ENCODE measurements at places on chromosomes 3 and 15. TPM values are rescaled to one million over a fixed set of nuclear protein-coding genes. Genes with fewer than 3 reads are reported as not detected.

Gene ATP2B2
- not detected for total RNA-seq

Gene TBC1D5
- total RNA-seq: 51.6 TPM

Gene GOLGA6L10
- 0.32 TPM for total RNA-seq

Gene AHSG
- total RNA-seq: not detected

Gene KNL1
- total RNA-seq: 51.7 TPM

Gene GPX1
- total RNA-seq: 123 TPM

Gene SNX22
- total RNA-seq: 0.36 TPM

Gene HTR3E
- total RNA-seq: not detected

Gene SERINC4
- 0.23 TPM for total RNA-seq

Gene ACTC1
- not detected for total RNA-seq

Gene ASB14
- total RNA-seq: not detected

Gene TP63
- total RNA-seq: 2.9 TPM

Gene CHDH
- total RNA-seq: 12.1 TPM

Gene FAM227B
- total RNA-seq: 3.2 TPM

Gene SLC51B
- not detected for total RNA-seq

Gene ZIC4
- not detected for total RNA-seq

Gene GRAMD2A
- total RNA-seq: not detected

Gene PLCH1
- total RNA-seq: 0.59 TPM

Gene VIPR1
- 3.4 TPM for total RNA-seq

Gene ABHD10
- 31.2 TPM for total RNA-seq

Gene CLDN16
- not detected for total RNA-seq

Gene RGMA
- not detected for total RNA-seq

Gene GREM1
- not detected for total RNA-seq

Gene SMCO1
- not detected for total RNA-seq

Gene RAB43
- 49.0 TPM for total RNA-seq

Gene U2SURP
- total RNA-seq: 144 TPM

Gene ALG1L2
- not detected for total RNA-seq

Gene MORC1
- not detected for total RNA-seq

Gene ZNF501
- 1.9 TPM for total RNA-seq

Gene LRRK1
- total RNA-seq: 0.64 TPM

Data from T-helper 2 cell treated with Interferon-gamma antibody and Interleukin-4, amounts not matched to agents 100 ng/mL and 5 ng/mL, for 36 hours (primary cell).